ENCODE measurements at places on chromosomes 3 and 15. TPM values are rescaled to one million over a fixed set of nuclear protein-coding genes. Genes with fewer than 3 reads are reported as not detected.

GRCh38 chr15:74891469-74891868 lies 1.6 kb downstream of the MPI start:
- DNase-seq = no peak

DNA sequence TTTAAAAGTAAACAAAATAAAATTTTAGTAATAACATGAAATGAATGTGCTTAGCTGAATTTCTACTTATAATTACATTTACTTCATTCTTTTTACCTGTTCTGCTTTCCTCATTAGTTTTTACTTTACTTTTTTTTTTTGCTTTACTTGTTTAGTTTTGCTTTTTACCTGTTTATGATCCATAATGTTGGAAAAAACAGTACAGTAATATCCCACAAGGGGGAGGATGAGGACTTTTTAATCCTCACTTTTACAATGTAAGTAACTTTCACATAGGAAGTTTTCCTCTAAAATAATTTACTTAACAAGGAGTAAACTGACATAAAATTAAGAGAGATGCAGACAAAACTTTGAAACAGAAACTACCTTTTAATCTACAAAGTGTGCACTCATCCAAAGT lies 268.7 kb downstream of the TBC1D5 start:
- DNase-seq = no peak

DNA sequence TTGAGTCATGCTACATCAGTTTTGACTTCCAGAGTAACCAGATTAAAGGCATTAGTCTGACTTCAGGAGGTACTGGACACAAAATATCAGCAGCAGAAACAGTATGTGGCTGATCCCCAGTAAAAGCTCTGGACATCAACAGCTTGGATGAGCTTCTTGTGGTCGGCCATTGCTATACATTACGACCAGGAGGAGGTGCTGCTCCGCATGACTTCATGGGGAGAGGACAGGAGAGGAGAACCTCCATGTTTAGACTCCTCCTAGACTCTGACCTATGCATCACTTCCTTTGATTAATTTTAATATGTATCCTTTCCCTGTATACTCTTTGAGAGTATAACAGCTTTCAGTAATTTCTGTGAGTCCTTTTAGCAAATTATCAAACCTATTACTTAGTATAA lies 285.6 kb upstream of the ARHGEF26 start:
- no peak for DNase-seq

DNA sequence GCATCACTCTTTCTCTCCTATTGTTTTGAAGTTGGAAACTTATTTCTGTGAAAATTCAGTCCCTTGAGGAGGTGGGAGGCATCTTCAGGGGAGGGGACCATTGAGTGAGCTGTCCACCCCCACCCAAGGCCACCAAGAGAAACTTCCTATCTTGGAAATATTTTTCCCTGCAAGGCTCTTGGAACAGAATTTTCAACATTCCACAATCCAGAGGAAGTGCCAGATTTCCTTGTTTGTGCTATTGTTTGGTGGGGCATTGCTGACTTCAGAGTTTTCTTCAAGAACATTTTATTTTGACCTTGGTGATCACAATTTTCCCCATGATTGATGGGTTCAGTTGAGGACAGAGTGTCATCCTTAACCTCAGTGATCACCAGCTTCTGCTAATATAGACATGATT lies 12.0 kb downstream of the DNASE1L3 start:
- no peak for DNase-seq

- no peak for DNase-seq
Observed at GRCh38 chr15:65006876-65007275, 17.2 kb upstream of the SPG21 start.

DNA sequence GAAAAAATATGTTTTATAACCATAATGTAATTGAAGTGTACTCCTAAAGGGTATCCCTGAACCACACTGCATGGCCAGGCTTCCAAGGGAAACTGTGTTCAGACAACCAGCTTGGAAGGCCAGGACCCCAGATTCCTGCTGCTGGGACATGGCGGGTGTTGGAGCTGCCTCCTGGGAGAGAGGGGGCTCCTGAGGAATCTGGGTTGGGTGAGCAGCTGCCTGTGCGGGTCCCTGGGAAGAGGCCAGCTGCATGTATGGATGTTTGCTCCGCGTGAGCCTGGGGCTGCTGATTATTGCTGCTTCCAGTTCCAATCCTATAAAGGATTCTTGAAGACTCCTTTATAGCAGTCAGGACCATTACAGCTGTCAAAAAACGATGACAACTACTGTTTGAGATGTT lies 348.6 kb upstream of the ICE2 start:
- no peak for DNase-seq

DNA sequence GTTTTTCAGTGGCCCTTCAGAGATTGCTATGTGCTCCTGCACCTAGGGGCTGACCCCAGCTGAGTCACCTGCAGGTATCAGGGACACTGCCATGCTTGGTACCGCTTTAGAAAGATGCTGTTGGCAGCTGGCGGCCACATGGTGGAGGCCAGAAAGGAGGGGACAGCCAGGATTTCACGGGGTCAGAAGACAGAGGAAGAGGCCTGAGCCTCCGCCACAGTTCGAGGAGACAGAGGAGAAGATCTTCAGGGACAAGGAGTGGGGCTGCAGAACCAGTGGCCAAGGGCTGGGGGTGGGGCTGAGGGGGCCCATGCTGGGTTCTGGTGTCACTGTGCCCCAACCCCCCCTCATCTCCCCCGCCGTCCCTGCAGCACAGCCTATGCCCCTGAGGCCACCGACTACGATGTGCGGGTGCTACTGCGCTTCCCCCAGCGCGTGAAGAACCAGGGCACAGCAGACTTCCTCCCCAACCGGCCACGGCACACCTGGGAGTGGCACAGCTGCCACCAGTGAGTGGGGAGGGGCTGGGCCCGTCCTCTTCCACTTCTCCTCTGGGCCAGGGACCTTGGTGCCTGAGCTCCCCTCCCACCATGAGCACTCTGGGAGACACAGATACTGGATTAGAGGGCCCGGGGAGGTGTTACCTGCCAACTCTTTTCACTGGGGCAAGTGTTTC lies 19.9 kb downstream of the LOXL1 start:
- DNase-seq = no peak

- DNase-seq = no peak
Observed at GRCh38 chr3:115595611-115596275, 27.6 kb upstream of the GAP43 start.

DNA sequence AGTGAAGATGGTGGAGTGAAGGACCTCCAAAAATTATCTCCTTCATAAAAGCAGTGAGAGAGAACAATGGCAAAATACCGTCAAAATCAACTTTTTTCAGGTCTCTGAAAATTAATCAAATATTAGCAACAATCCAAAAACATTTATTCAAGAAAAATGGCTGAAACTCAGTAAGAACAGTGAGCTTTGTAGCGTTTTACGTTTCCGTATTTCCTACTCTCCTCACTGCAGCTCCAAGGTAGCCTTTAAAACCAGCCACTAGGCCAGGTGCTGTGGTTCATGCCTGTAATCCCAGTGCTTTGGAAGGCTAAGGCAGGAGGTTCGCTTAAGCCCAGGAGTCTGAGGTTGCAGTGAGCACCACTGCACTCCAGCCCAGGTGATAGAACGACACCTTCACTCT lies 38.5 kb downstream of the ATP10A start:
- DNase-seq = no peak

DNA sequence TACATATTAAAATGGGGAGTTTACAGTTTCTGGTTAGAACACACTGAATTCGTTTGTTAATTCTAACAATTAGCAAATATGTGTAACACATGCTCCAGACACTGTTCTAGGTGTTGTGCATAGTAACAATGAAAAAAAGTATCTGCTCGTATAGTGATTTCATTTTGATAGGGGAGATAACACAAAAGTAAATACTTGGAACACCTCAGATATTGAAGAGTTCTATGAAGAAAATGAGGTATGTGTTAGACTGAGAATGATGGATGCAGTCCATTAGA lies 6.8 kb upstream of the TMF1 start:
- no peak for DNase-seq

- no peak for DNase-seq
Observed at GRCh38 chr3:104102386-104102785, 1264.3 kb upstream of the ALCAM start.

DNA sequence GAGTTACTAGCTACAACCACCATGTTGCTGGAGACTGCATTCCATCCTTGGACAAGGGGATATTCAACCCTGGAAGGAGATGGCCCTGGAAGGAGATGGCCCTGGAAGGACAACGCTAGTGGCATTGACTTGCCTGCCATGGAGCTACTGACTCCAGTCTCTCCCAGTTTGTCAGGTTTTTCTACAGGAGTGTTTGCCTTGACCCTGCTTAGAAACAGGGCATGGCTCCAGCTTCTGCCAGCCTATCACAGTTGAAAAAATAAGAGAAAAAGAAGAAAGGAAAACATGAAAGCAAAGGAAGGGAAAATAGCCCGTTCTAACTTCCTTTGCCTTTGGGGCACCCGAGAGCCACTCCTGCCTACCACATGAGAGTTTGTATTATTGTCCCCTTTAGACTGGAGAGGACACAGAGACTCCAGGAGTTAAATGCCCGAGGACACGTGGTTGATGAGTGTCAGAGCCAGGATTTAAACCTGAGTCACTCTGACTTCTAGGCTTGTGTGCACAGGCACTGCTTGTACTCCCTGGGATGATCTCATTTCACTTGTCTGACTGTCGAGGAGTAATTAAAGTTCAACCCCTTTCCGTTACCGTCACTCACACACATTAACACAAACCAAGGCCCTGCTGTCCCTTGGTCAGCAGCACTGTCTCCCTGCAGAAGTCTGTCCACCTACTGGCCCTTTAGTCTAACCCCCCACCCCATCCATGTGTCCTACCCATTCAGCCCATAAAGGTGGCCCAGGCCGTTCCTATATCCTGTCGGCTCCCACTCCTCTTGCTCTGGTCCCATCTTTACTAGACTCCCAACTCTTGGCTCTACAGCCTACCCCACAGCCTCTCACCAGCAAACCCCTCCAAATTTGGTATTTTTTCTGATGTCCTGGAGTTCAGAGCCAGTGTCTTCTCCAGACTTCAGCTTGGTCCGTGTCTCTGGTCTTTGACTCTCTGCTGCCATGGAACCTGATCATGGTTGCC lies 46.1 kb downstream of the C2CD4A start:
- DNase-seq = no peak

GRCh38 chr3:52829906-52830463 lies 487 bp downstream of the ITIH4 start:
- DNase-seq = no peak

- no peak for DNase-seq
Observed at GRCh38 chr15:29687204-29687815, 135.0 kb downstream of the TJP1 start.

- DNase-seq = no peak
Observed at GRCh38 chr3:174438501-174439145, 420.5 kb upstream of the NAALADL2 start.

DNA sequence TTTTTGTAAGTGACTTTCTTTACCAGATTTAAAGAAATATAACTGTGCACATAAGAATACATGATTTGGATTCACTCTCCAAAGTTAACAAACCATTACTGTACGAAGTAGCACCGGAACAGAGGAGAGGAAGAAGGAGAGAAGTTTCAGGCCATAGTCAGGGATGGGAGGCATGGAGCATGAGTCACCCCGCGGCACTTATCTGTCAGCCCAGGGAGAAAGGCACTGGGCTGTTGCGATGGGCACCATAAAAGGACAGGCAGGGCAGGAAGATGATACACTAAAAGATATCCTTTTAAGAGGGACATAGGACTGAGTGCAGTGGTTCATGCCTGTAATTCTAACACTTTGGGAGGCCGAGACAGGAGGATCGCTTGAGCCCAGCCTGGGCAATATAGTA lies 37.0 kb downstream of the TTC23 start:
- no peak for DNase-seq

DNA sequence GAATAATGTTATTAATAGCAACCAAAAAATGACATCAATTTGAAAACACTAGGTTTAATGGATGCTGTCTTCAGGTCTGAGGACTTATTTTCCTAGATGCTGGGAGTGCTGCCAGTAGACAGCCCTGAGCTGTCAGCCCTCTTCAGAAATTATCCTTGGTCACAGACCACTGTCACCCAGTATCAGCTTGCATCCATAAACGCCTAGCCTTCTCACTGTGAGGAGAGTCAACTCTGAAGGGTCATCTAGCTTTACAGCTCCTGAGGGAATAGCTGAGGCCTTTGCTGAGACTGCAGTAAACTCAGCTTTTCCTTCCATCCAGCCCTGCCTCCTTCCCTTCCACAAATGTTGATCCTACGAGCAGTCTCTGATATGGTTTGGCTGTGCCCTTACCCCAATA lies 19.4 kb upstream of the MNS1 start:
- DNase-seq = no peak

DNA sequence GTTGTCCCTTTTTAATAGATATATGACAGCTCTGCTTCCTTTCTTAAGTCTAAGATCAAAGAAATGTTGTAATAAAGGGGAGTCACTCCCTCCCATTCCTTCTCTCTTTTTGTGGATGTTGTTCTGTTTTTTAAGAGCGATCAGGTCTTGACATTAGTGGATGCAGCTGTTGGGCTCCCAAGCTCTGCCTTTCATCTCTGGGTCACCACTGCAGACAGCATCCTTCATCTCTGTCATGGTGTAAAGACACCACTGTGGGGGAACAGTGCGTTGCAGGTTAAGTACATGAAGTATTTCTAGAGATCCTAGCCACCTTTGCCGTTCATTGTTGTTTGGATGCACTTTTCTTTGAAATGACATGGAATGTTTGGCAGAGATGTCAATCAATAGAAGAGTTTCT lies 17.7 kb downstream of the FNDC3B start:
- no peak for DNase-seq

DNA sequence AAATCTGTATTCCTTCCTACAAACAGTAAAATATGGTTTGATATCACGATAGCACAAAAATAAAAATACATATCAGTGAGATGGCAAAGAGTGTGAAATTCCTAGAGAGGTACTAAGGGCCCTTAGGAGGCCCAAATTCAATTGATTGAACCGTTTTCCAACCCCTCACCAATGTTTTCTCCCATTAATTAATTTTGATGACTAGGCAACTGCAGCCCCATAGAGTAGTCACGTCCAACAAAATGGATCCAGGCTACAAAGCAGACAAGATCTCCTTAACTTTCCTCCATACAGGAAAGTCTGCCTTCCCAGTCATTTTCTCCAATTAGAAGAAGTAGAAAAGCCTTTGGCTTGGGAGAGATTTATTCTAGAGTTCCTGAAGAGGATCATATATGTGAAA lies 193.9 kb downstream of the PLOD2 start:
- DNase-seq = no peak

GRCh38 chr15:68493629-68494028 lies 61.7 kb upstream of the ITGA11 start:
- no peak for DNase-seq

DNA sequence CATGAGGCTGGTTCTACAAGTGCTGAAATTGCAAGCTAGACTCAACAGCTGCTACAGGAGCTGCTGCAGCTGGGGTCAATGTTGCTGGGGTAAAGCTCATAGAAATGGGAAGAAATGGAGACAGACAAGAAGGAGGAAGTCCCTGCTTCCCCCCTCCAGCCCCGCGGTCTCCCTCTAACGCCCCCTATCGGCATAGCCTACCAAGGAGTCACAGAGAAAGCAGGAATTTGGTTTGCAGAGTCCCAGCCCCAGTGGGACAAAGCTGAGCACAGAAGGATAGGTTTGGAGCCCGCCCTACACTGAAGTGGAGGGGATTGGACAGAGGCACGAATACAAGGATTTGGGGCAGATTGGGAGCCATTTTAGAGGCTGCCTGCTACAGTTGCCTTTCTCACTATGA lies 176.9 kb upstream of the ANKRD28 start:
- no peak for DNase-seq

Gene TRIM42
- not detected for total RNA-seq

Gene LTK
- 0.65 TPM for total RNA-seq

Gene ADCY5
- 192 TPM for total RNA-seq

Gene B3GALNT1
- total RNA-seq = 75.1 TPM

Gene AP3B2
- total RNA-seq = 0.22 TPM

Gene PROK2
- total RNA-seq = 1.3 TPM

Gene KCNH8
- total RNA-seq = 0.08 TPM

Gene CTXND1
- 5.6 TPM for total RNA-seq

Gene TERB2
- total RNA-seq = not detected

Gene MEX3B
- total RNA-seq = 2.6 TPM

Gene HYKK
- total RNA-seq = 5.1 TPM

Gene GAP43
- 2.6 TPM for total RNA-seq
